ENCODE measurements at places on chromosomes 6 and 20.

DNA sequence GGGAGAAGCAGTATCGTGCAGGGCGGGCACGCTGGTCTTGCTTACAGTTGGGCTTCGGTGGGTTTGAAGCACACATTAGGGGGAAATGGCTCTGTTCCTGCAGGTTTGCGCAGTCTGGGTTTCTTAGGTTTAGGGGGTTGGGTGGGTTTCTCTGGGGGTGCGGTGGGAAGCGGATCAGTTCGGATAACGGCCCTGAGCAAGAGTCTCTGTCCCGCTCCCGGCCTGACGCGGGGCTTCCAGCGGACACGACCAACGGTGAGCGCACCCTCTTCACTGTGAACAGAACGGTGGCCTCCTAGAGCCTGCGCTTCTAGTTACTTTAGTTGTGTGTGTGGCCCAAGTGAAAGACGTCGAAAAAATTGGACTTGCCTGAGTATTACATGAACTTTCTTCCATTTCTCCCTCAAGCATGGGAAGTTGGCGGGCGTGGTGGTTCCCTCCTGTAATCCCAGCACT is 635 bp upstream of the ELOVL2 start:
- DNase-seq: no peak

- DNase-seq: no peak
Observed at GRCh38 chr6:118644007-118644406, 7.4 kb downstream of the CEP85L start.

DNA sequence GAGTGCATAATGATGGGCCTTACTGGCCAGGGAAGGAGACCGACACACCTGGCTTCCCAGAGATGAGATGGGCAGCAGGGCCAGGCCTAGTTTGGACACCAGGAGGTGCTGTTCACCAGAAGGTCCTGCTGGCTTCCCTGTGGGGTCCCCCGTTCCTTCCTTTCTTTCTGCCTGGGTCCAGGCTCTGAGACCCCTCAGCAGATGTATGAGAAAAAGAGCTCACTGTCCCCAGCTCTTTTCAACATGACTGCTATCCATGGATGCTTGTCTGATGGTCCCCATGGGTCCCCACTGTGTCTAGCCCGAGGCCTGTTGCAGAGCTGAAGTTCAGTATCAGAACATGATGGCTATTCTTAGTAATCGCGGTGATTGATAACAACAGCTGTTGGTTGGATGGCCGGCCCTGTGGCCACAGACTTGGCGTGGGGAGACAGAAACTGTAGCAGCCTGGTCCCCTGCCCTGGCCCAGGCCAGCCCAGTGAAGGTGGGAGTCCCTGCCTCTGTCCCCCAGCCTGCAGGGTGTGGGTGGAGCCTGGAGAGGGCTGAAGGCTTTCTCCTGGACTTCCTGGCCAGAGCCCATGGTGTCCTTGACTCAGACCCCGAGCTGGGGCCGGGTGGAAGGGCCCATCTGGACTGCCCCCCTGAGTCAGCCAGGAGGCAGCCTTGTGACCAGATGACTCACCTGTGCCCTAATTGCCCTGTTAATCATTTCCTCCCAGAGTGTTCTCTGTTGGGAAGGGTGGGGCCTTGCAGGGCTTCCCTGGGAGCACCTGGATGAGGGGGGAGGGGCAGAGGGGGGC is 9.9 kb upstream of the BAK1 start:
- peak; percentile 74 for DNase-seq

DNA sequence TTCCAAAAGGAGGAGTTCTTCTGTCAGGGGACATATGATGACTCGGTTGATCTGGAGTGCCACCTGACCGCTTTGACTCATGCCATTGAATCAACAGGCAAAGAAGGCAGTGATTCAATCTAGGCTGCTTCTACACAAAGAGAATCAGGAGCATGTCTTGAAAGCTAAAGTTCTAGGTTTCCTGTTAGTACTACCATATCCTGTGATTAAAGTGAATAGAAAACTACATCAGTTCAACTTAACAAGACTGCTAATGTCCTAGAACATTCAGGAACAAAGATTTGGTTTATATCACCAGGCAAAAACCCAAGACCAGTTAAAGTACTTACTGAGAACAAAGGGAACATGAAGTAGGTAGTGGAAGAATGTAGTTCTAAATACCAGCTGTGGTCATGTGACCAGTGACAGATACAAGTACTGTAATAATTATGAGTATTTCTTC is 216.8 kb upstream of the SGK1 start:
- no peak for DNase-seq

DNA sequence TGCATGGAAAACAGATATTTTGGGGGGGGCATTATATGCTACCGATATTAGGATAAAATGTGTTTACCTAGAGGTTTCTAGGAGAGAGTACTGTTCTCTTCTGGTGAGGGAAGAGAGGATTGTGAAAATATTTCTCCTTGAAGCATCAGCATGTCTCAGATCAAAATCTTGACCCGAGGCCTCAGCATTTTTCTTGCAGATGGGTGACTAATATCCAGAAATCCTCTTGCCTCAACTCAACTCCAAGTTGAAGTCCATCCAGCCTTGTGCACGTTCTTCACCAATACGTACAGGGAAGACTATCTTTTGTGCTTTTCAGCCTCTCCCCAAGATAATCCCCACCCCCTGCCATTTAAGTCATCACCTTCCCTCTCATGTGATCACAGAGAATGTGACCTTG is 59.5 kb downstream of the PRND start:
- DNase-seq: no peak

DNA sequence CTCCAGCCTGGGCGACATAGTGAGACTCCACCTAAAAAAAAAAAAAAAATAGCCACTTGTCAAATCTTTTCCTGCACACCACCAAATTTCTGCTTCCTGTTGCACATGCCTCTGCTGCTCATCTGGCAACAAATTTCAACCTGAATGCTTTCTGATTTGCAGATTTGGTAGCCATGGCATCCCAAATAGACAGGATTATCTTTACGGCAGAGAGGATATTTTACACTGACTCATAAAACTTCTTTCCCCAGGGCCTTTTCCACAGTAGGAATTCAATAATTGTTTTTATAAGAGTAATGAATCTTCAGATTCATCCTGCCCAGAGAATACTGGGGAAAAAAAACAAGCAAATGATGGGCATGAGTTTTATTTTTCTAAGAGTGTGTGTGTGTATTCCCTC is 264.6 kb downstream of the FRK start:
- no peak for DNase-seq

- no peak for DNase-seq
Observed at GRCh38 chr6:22147921-22148776, 148.7 kb downstream of the PRL start.

DNA sequence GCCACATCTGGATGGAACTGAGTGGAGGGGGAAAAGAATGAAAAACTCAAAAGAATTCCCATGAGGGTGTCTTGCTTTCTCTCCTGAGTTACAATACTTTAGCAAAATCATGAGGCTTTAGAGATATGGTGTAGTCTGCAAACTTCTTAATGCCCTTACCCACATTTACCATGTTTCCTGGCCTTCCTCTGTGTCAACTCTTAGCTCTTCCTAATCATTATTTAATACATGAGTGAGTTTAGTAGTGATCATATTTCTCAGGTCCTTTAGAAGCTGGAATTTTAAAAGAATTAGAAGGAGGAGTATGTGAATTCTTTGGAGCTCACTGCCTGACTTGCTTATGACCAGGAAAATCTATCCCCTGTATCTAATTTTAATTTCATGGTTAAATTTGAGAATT is 39.0 kb downstream of the STX11 start:
- no peak for DNase-seq

- DNase-seq: no peak
Observed at GRCh38 chr20:31662372-31662854, 24.7 kb downstream of the COX4I2 start.

DNA sequence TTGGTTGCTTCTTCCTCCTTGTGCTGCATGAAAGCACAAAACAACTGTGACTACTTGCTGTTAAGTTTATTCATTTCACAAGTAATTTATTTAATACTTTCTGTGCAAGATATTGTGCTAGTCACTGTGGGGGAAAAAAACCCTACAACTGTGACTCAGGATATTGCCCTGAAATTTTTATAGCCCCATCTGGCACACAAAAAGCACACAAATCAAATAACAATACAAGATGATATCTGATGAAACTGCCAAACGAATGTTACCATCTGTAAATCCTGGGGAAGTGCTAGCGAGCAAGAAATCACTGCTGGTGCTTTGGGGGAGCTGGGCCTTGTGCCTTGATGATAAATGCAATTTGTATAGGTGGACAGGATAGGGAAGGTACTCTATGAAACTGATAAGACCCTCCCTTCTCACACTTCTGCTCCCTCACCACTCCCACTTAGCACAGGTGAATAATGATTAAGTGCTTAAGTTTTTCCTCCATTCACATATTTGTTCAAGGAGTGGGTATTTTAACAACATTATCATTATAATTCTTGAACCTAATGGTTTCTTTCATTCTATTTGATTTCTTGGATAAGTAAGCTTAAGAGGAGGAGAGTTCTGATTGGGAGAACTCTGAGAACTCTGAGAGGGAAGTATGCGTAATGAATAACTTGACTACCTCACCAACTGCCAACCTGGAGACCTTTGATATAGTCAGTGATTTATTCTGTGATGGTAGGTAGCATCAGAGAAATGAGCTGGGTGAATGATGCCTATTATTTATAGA is 115.3 kb downstream of the RTN4IP1 start:
- DNase-seq: no peak

DNA sequence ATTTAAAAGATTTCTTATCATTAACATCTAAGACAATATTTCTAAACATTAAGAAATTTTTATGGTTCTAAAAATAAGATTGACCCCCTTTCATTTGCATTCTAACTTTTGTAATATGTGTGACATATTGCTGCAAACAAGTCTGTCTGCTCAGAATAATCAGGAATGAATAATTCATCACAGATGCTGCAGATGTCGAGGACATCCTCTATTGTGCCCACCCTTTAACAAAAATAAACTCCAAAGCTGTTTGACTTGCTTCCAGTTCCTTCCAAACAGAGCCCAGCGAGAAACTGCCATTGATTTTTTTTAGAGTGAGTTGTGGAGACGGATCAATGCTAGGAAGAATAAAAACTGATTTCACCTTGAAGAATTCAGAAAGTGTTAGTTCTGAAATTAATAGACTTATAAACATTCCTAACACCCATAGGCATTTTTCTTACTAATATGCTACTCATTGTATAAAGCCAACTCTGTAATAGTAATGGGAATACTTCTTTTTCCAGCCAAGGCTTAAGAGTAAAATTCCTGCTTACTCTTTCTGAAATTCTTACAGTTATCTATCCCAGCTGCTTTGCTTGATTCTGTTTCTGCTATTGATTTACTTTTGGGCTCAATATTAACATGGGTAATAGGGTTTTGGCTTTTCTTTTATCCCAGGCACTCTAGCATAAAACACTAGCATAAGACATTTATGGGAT is 244.8 kb upstream of the FAM83B start:
- DNase-seq: no peak

DNA sequence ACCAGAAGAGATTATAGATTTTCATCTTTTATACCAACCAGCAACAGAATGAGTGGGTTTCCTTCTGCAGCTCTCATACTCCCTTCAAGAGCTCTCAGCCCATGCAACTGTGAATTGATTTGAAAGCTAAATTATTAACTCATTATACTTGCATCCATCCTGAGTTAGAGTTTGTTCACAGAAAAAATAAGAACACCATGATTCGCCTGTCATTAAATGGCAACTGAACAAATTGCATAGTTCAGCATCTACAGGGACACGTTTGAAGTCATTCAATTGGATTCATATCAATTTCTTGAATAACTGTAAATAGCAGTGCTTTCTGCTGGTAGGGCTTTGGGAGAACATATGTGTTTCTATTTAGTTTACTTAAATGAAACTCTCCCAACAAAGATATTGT is 65.7 kb downstream of the NKAIN2 start:
- no peak for DNase-seq

DNA sequence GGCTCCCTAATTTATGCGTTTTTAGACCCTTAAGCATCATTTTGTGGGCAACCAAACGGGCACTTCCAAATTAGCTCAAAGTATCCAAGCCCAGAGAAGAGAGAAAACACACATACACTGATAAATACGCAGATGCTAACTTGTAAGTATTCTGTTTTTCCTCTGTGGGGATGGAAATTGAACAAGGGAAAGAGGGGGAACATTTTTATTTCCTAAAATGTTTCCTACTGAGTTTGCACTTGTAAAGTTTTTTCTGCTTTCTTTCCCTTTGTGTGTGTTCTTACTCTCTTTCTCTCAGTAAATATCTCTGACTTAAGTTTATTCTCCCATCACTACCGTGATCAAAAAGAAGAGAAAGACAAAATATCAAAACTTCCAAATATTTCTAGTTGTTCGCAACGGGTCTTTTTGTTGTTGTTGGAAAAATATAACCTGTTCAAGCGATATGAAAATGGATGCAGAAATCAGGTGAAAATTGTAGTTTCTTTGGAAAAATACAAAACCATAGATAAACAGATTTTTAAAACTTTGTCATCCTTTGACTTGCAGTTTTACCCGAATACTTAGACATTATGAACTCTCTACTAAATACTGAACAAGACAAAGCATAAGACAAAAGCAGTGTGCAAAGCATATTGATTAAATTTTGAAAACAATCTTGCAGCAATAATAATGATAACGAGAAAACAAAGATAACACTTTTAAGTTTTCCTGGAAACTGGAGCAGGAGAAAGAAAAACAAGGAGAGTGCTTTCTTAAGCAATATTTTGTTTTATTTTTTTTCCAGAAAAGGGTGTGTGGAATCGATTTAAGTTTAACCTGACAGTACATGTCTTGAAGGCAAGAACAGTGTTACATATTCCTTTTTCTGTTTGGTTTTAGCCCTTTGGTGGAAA is 1.0 kb upstream of the NKX2-4 start:
- no peak for DNase-seq

Data from activated CD8-positive, alpha-beta memory T cell treated with anti-CD3 and anti-CD28 coated beads, Interleukin-2, amount 50 U/mL, for 48 hours (primary cell).